ENCODE measurements at places on chromosomes 4 and X. TPM values are rescaled to one million over a fixed set of nuclear protein-coding genes. Genes with fewer than 3 reads are reported as not detected.
A peak's percentile ranks its signal among the peaks of the same experiment; 100 is the strongest.

The PNMA3 gene
- 2.2 TPM for total RNA-seq

DNA sequence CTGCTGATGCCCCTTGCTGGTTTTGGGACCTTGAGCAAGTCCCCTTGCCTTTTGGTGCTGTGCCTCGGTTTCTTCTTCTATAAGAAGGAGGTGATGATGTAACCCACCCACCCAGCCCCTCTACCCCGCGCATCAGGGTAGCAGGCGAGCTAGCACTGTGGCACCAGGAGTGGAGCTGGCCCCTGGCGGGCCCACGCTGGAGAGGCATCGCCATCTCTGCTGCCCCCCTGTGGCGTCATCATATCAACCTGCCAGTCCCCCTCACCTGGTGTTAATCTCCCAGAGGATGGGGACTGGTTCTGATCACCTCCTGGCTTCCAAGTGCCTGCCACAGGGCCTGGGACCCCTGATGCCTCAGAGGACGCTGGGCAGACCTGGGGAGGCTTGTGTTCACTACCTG lies 6.3 kb upstream of the SORCS2 start:
- no peak overlapping the region for H3K4me3 ChIP-seq
- H3K36me3 ChIP-seq = peaks cover 6% of the 10 kb centered on the region
- peaks cover 32% of the 10 kb centered on the region for H3K27me3 ChIP-seq

DNA sequence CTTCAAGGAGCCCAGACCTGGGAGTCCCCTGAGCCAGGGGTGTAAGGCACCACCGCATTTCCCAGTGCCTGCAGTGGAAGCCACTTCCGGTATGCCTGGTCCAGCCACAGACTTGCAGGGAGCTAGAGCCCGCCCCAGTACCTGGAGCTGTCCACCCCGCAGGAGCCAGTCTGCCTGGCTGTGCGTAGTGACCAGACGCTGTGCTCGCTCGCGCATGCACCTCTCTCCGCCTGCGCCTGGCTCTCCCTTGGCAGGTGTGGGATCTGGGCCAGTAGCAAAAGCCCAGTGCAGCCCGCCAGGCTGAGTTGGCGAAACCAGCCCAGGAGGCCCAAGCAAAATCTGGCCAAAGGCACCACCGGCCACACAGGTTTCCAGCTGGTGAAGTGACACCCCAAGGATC lies 973.7 kb upstream of the AGA start:
- no peak for DNase-seq
- H3K27me3 ChIP-seq = no peaks in the 10 kb centered on the region
- H3K27ac ChIP-seq = no peak overlapping the region
- no peaks in the 10 kb centered on the region for H3K4me1 ChIP-seq
- H3K4me3 ChIP-seq = no peak overlapping the region

DNA sequence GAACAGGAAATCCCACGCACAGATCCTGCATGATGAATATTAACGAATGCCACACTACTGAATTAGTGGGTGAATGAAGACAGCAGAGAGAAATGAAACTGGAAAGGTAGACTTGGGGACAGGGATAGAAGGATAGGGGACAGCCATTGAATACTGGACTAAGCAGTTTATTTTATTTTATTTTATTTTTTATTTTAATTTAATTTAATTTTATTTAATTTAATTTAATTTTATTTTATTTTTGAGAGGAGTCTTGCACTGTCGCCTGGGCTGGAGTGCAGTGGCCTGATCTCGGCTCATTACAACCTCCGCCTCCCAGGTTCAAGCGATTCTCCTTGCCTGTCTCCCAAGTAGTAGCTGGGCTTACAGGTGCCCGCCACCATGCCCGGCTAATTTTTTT lies 385.2 kb downstream of the GPAT3 start:
- no peaks in the 10 kb centered on the region for H3K27me3 ChIP-seq
- no peaks in the 10 kb centered on the region for H3K4me1 ChIP-seq
- no peaks in the 10 kb centered on the region for H3K36me3 ChIP-seq

DNA sequence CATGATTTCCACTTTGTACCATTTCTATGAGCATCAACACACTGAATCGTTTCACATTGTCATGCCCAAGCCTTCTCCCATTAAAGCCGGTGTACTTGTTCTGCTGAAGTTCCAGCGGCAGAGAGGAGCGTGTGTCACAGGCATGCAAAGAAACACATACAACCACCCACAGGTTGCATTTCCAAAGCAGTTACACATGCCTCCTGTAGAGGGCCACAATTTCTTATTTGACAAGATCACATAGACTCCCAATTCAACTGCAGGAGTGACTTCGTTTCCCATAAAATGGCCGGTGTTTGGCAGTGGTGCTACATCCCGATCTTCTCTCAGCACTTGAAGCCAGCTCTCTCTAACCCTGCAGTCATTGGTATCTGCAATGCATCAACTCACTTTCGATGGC lies 992.6 kb downstream of the NLGN4X start:
- no peak overlapping the region for H3K4me3 ChIP-seq
- no peaks in the 10 kb centered on the region for H3K27me3 ChIP-seq
- H3K27ac ChIP-seq = no peak overlapping the region

The BMPR1B gene
- not detected for total RNA-seq

- H3K27ac ChIP-seq = no peak overlapping the region
- no peak overlapping the region for H3K4me3 ChIP-seq
- H3K36me3 ChIP-seq = no peaks in the 10 kb centered on the region
- no peaks in the 10 kb centered on the region for H3K4me1 ChIP-seq
- no peak for DNase-seq
Measured at GRCh38 chr4:164192844-164193243, 561.1 kb upstream of the SMIM31 start.

The GABRA4 gene
- total RNA-seq = not detected

DNA sequence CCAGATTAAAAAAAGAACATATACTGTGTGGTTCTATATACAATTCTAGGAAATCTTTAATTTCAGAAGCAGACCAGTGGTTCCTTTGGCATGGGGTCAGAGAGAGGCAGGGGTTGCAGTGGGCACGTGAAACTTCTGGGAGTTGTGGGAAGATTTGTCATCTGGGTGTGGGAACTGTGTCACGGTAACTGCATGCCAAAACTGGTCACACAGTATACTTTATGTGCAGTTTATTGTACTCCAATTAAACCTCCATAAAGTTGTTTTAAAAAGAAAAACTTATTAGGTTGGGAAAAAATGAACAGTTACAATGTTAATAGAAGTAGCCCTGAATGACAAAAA lies 26.7 kb upstream of the STS start:
- H3K4me3 ChIP-seq = no peak overlapping the region
- H3K4me1 ChIP-seq = peaks cover 20% of the 10 kb centered on the region
- H3K27ac ChIP-seq = no peak overlapping the region
- H3K27me3 ChIP-seq = no peaks in the 10 kb centered on the region
- no peaks in the 10 kb centered on the region for H3K36me3 ChIP-seq

The USP27X gene
- 1.9 TPM for total RNA-seq

GRCh38 chrX:131735127-131735526 lies 191.3 kb downstream of the OR13H1 start:
- no peak for DNase-seq
- H3K4me1 ChIP-seq = peaks cover 23% of the 10 kb centered on the region

DNA sequence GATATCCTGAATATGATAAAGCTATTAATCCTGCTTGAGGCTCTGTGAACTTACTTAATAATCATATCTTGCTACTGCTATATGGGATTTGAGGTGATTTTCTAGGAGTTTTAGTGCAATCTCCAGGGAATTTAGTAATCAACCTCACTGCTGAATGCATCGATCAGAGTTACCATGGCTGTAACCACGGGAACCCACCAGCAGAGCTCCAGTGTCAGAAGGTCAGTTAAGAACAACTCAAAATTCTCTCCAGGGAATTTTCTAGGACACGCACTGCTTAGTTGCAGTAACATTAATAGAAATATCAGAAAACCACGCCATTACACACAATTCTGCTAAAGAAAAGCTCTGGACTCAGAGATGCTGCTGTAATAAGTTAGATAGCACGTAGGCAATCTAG lies 1477.2 kb upstream of the TENM3 start:
- no peaks in the 10 kb centered on the region for H3K4me1 ChIP-seq
- no peaks in the 10 kb centered on the region for H3K36me3 ChIP-seq
- H3K27ac ChIP-seq = no peak overlapping the region
- no peak for DNase-seq

The EIF4E gene
- 70.5 TPM for total RNA-seq

- DNase-seq = no peak
- H3K4me3 ChIP-seq = no peak overlapping the region
- H3K27ac ChIP-seq = no peak overlapping the region
Measured at GRCh38 chr4:19319607-19320006, 932.1 kb upstream of the SLIT2 start.

DNA sequence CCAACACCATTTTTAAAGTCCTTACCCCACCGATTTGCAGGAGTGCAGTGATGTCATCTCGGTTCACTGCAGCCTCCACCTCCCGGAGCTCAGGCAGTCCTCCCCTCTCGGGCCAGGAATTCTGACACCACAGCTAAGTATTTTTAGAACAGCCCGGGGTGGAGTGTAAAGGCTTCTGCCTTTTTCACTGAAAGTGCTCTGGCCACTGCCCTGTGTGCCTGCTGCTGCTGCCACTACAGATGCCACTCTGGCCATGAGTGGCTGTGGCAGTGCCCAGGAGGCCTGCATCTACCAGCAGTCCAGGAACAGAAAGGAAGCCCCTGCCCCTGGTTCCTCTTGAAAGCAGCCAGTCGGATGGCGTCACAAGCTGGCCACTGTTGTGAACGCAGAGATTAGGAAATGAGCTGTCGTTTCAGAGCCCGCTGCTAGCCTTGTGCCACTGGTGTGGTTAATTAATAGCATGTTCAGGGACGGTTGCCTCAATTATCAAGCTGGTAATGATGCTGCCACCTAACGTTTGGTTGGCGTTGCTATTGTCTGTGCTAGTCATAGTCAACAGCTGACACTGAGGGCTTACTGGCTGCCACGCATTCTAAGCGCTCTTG lies 23.6 kb upstream of the TBC1D14 start:
- no peak for DNase-seq
- H3K27me3 ChIP-seq = no peaks in the 10 kb centered on the region
- H3K36me3 ChIP-seq = peaks cover 6% of the 10 kb centered on the region
- H3K27ac ChIP-seq = no peak overlapping the region

- H3K4me3 ChIP-seq = peak overlapping the region; percentile 39
- H3K27ac ChIP-seq = no peak overlapping the region
- H3K4me1 ChIP-seq = peaks cover 46% of the 10 kb centered on the region
- peaks cover 63% of the 10 kb centered on the region for H3K27me3 ChIP-seq
- no peak for DNase-seq
Measured at GRCh38 chr4:80540349-80540748, 204.8 kb downstream of the CFAP299 start.

Data from activated T-cell treated with anti-CD3 and anti-CD28 coated beads, Interleukin-2, amount 50 U/mL, for 72 hours (primary cell).